ENCODE measurements at places on chromosomes 13 and 19. TPM values are rescaled to one million over a fixed set of nuclear protein-coding genes. Genes with fewer than 3 reads are reported as not detected.
A peak's percentile ranks its signal among the peaks of the same experiment; 100 is the strongest.

DNA sequence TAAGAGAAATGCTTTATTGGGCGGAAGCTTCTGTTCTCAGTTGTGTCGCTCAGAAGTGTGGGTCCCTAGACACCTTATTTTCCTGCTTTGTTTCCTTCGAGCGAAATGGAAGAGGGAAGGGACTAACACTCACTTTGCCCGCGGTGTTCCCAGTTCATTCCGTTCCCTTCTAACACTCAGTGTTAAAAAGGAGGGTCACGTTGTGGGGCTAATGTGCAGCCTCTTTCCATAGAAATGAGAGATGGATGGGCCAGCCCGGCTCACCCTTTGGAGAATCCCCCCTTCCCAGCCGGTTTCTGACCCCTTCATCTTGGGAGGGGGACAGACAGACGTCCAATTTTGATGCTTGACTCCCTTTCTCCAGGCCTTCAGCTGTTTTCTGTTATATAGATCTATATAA lies 2.3 kb downstream of the ATP11A start:
- no peaks in the 10 kb centered on the region for H3K27me3 ChIP-seq
- no peak overlapping the region for H3K4me3 ChIP-seq
- H3K27ac ChIP-seq: peak overlapping the region; percentile 60
- no peaks in the 10 kb centered on the region for H3K4me1 ChIP-seq

DNA sequence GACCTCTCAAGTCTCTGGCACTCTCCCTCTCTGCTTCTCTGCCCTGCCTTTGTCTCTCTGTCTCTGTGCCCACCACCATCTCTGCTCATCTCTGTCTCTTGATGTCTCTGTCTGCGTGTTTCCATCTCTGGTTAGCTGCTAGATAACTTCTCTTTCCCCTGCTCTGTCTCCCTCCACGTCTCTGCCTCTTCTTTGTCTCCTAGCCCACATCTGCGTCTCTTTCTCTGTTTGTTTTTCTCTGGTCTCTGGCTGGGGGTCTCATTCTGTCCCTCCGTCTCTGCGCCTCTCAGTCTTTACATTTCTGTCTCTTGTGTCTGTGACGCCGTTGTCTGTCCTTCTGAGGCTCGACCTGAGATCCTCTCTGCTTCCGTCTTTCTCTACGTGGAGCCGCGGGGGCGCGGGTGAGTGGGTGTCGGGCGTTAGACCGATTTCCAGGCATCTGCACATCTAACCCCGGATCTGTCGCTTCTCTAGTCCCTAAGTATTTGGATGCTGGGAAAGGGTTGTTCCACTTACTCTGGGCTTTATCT lies 386 bp downstream of the GIPR start:
- H3K27me3 ChIP-seq: no peaks in the 10 kb centered on the region
- H3K36me3 ChIP-seq: no peaks in the 10 kb centered on the region
- no peak overlapping the region for H3K27ac ChIP-seq
- no peaks in the 10 kb centered on the region for H3K4me1 ChIP-seq

GRCh38 chr13:40781717-40782116 lies 7.7 kb upstream of the SLC25A15 start:
- H3K27ac ChIP-seq: peak overlapping the region; percentile 50
- no peaks in the 10 kb centered on the region for H3K4me1 ChIP-seq
- H3K4me3 ChIP-seq: no peak overlapping the region
- no peak for DNase-seq

DNA sequence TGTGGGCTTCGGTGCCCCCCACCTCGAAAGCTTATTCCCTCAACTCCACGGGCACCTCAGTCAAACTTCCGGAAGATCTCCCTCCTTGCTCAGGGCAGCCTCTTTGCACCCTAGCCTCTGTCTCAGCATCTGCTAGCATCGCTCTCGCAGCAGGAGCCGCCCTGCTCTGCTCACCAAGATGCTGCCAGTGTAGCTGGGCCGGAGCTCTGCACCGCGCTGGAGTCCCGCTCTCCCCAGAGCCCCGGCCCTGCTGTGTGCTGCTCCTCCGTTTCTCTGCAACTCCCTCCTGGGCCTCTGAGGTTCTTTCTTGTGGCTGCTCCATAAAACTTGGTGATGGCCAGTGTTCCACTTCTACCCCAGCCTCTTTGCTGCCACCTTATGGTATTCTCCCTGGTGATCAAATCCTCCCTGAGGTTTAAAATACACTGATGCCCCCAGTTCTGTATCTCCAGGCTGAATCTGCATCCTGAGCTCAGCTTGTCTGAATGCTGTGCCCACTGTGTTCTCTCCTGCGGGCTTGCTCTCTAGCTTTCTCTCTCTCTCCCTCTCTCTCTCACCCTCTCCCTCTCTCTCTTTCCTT lies 198.0 kb downstream of the UQCRFS1 start:
- no peaks in the 10 kb centered on the region for H3K4me1 ChIP-seq
- H3K27me3 ChIP-seq: no peaks in the 10 kb centered on the region
- no peak overlapping the region for H3K27ac ChIP-seq
- H3K36me3 ChIP-seq: no peaks in the 10 kb centered on the region
- no peak for DNase-seq

DNA sequence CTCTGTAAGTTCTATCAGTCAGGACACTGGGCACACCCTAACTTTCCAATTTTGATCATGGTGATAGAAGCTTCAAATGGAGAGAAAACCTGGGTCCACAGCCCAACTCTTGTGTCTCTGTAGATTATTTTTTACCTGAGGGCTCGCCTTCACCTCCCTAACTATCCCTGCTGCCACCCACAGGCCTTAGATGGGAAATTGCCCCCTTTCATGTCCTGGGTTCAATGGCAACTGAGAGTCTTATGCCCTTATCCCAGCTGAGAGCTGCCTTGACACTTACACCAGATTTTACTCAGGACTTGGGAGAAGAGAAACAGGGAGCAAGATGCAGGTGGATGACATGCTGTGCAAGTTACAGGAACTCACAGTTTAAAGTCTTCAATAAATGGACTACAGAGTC lies 81.7 kb downstream of the RAP2A start:
- no peaks in the 10 kb centered on the region for H3K4me1 ChIP-seq
- H3K27me3 ChIP-seq: no peaks in the 10 kb centered on the region
- no peak overlapping the region for H3K4me3 ChIP-seq
- no peak overlapping the region for H3K27ac ChIP-seq
- no peaks in the 10 kb centered on the region for H3K36me3 ChIP-seq

DNA sequence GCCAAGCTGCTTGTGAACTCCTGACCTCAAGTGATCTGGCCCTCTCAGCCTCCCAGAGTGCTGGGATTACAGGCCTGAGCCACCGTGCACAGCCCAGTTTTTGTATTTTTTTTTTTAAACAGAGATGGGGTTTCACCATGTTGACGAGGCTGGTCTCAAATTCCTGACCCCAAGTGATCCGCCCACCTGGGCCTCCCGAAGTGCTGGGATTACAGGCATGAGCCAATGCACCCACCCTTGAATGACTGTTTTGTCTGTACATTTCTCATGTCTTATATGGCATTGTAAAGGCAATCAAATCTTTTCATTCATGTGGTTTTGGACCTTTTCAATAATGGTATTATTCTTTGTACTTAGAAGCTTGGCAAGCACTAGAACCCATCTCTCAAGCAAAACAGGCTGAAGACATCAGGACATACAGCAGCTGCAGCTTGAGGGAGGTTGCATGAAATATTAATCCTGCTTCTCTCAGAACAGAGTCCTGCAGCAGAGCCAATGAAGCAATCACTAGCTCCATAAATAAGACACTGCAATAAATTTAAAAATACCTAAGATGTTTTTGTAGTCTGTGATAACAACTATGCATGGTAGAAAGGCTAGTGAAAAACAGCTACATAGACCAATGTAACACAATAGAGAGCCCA lies 209.9 kb downstream of the TUBA3C start:
- no peaks in the 10 kb centered on the region for H3K4me1 ChIP-seq
- H3K36me3 ChIP-seq: no peaks in the 10 kb centered on the region
- DNase-seq: no peak
- no peak overlapping the region for H3K27ac ChIP-seq
- no peak overlapping the region for H3K4me3 ChIP-seq
- H3K27me3 ChIP-seq: no peaks in the 10 kb centered on the region

DNA sequence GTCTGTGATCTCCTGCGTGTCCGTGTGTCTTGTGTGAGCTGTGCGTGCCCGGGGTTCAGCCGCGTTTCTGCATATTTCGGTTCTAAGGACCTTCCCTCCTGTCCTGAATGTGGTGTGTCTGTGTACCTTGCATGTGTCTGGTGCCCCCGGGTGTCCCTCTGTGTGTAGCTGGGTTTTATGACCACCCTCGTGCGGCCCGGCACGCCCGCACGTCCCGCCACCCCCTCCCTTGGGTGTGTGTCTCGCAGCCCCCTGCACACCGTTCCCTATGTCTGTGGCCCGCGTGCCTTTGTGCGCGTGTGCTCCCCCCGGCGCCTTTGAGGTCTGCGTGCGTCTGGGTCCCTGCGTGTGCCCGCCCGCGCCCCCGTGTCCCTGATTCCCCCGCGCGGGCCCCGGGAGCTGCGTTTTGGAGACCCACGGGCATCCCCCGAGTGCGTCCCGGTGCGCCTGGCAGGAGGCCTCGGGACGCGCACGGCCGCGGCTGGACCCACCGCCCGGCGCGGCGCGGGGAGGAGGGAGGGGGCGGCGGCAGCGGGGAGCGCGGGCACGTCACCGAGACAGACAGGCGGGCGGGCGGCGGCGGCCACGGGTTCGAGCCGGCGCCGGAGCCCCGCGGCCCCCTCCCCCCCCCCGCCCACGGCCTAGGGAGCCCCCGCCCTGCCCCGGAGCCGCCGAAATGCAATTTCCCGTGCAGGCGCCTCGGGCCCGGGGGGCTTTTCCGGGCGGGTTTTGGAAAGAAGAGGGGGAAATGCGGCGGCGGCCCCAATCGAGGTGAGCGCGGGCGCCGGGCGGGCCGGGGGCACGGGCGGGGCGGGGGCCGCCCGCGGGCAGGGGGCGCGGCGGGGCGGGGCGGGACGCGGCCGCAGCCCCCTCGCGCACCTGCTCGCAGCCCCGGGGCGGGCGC lies 12.0 kb upstream of the NANOS3 start:
- H3K27ac ChIP-seq: no peak overlapping the region
- no peak for DNase-seq
- no peaks in the 10 kb centered on the region for H3K36me3 ChIP-seq
- no peak overlapping the region for H3K4me3 ChIP-seq

- no peaks in the 10 kb centered on the region for H3K27me3 ChIP-seq
- H3K36me3 ChIP-seq: no peaks in the 10 kb centered on the region
- no peak for DNase-seq
- no peaks in the 10 kb centered on the region for H3K4me1 ChIP-seq
Measured at GRCh38 chr13:23020246-23020843, 160.4 kb upstream of the SGCG start.

DNA sequence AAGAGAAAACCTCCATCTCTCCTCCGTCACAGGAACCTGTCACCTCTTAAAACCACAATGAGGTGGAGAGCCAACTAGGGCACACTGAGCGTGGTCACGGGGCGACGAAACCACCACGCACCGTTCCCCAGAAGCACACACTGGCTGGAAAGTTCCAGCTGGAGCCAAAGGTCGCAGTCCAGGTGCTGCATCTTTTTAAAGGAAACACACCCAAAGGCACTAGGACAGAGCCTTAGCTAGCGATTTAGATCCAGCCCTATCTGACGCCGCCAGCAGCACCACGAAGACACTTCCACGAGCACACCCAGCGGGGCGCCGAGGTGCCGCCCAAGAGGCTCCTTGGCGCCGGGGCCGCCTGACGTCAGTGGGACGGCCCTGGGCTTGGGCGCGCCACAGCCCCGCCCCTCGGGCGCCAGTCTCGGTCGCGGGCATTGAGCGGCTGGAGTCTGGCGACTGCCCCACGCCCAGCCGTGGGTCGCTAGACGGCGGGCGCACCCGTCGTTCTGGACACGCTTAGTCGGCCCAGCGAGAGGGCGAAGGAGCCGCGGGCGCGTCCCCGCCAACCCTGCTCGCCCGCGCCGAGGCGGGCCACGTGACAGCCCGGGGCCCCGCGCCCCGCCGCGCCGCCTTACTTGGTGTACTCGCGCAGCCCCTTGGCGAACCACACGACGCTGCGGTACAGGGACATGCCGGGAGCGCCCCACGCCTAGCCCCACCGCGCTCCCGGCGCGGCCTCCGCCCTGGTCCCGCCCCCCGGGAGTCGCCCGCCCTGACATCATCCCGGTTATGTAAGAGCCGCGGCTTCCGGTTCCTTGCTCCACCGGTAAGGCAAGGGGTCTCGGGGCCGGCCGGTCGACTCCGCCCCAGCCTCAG lies at the start of gene DHRS12:
TSS of gene DHRS12 (minus strand) at position 742 of the 873 bp plus-strand sequence. CDS start 4,504 bp downstream, outside the sequence.
- peak; percentile 93 for DNase-seq
- no peaks in the 10 kb centered on the region for H3K4me1 ChIP-seq
- H3K27ac ChIP-seq: peak within 1 kb of the TSS; percentile 100
- H3K27me3 ChIP-seq: no peaks in the 10 kb centered on the region
- H3K36me3 ChIP-seq: no peaks in the 10 kb centered on the region

DNA sequence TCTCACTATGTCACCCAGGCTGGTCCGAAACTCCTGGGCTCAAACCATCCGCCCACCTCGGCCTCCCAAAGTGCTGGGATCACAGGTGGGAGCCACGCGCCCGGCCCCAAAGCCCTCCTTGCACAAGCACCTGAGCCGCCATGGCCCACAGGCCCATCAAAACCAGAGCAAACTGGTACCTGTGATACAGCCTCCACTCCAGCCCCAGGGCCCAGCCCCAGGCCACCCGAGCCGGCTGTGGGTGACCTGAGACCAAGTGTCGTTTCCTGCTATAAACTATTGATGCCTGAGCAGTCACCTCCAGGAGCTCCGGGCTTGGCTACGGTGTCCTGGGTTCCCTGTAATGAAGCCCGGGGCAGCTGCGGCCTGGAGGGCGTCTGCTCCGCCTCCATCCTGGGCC lies 9.7 kb upstream of the PTBP1 start:
- H3K4me3 ChIP-seq: no peak overlapping the region
- no peaks in the 10 kb centered on the region for H3K4me1 ChIP-seq
- no peaks in the 10 kb centered on the region for H3K27me3 ChIP-seq
- no peak overlapping the region for H3K27ac ChIP-seq
- DNase-seq: no peak

GRCh38 chr19:41955521-41955920 lies 3.6 kb downstream of the RABAC1 start:
- no peaks in the 10 kb centered on the region for H3K36me3 ChIP-seq
- no peak overlapping the region for H3K27ac ChIP-seq
- H3K4me1 ChIP-seq: no peaks in the 10 kb centered on the region
- H3K27me3 ChIP-seq: no peaks in the 10 kb centered on the region
- H3K4me3 ChIP-seq: no peak overlapping the region

DNA sequence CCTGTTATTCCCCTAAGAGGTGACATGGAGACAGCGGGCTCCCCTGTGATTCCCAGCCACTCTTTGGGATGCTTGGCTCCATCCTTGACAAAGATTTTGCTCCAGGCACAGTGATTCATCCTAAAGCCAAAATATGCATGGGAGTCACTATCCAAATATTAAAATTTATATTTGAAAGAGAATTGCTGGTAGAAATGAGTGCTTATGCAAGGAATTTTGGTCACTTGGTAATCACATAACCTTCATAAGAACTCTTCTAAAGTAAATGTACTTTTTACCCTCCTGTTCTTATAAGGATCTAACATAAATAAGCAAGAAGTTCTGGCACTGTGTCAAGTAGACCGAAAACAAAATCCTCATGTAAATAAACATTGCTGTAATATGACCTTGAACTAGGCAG lies 385.8 kb downstream of the ITGBL1 start:
- H3K27ac ChIP-seq: no peak overlapping the region
- no peak overlapping the region for H3K4me3 ChIP-seq
- H3K36me3 ChIP-seq: no peaks in the 10 kb centered on the region
- no peaks in the 10 kb centered on the region for H3K27me3 ChIP-seq
- H3K4me1 ChIP-seq: no peaks in the 10 kb centered on the region

Gene ELSPBP1
- total RNA-seq: not detected

Gene ZNF441
- total RNA-seq: 3.5 TPM

Gene GPR4
- total RNA-seq: 3.1 TPM

Gene NAA16
- 8.9 TPM for total RNA-seq

Gene CYP2A7
- total RNA-seq: 17.6 TPM

Gene URAD
- not detected for total RNA-seq

Gene HSD17B14
- 12.5 TPM for total RNA-seq

Gene SIX5
- 8.5 TPM for total RNA-seq

Gene CEACAM20
- total RNA-seq: 0.31 TPM
